Stimulated activated CD4-positive, alpha-beta T cell treated with anti-CD3 and anti-CD28 coated beads, Interleukin-4, amount 100 ng/mL, for 24 hours (primary cell): ENCODE measurements at places on chromosomes 1 and 21.

DNA sequence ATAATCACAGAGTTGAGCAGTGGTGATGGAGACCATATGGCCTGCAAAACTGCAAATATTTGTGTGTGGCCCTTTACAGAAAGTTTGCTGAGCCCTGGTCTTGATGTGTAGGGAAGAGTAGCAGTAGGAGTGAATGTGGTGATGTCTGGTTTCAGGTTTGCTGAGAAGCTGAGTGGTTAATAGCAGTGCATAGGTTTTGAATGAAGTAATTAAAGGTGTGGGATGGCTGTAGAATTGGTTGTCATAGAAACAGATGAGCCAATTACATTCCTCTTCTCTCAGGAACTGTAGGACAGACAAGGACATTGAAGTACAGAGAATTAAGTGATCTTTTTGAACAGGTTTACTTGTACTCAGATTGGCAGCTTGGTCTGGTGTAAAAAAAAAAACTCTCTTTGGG is 37.4 kb downstream of the PRDM2 start:
- no peak for DNase-seq

GRCh38 chr1:181397845-181398244 is 85.5 kb upstream of the CACNA1E start:
- DNase-seq = no peak

GRCh38 chr1:68346188-68346808 is 103.5 kb downstream of the RPE65 start:
- no peak for DNase-seq

DNA sequence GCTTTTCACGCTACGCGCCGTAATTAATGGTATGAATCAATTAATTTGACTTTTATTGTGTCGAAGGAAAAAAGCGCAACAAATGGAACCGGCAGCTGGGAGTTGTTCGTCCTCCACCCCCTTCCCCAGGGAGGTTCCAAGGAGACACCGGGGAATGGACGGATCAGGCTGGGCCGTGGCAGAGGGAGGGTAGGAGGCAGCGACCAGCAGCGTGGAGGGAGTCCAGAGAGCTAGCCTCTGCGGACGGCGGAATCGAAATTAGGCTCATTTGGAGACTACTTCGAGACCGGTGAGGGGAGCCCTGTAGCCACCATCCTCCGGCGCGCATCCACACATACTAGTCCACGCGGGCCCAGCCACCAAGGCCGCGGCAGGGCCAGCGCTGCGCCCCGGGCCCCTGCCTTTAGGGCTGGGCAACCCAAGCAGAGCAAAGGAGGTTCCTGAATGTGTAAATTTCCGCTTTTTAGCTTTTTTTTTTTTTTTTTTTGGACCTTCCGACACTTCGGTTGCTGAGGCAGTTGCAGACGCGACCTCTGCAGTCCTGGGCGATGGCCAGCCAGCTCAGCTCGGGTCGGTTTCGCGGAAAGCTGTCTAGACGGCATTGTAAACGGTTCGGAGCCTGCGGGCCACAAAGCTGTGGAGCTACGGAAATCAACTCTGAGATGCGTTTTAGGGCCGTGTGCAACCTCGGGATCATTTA is 2.2 kb upstream of the FOXD3 start:
- no peak for DNase-seq

DNA sequence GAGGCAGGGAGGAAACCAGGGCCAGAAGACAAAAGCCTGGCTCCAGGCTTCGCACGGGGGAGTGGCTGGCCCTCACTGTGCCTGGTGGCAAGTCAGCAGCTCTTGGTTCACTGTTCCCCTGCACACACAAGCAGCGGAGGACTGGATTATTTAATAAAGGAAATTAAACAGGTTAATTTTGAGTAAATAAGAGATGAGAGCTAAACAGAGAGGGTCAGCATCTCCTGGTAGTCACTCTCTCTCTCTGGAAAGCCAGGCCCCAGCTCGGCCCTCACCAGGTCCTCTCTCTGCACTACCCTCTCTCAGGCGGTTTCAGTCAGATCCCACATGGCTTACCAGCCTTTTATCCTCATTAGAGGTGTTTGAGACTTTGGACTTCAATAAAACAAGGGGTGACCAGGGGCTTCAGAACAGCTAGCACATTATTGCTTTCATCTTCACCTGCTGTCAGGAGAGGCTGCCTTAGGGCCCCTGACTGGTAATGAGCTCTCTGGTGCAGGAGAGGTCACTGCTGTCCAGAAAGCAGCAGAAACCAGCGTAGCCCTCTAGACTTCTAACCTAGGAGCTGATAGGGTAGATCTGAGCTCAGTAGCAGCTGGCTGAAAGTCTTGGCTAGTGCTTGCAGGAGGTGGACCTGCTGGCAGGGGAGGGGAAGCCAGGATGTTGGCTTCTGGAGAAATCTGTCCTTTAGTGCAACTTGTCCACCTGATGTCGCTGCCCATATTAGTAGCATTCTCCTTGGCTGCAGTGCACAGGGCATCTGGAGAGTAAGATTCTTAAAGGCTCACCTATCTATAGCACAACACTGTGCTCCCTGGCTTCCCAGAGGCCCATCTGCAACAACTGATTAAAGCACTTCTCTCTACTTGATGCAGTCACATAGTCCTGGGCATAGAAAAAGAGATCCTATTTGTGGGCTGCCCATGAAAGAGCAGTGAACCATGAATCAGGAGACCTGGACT is 45.9 kb downstream of the SYT6 start:
- DNase-seq = no peak
